ENCODE measurements at places on chromosomes 3 and 15. TPM values are rescaled to one million over a fixed set of nuclear protein-coding genes. Genes with fewer than 3 reads are reported as not detected.

The ITPKA gene
- total RNA-seq = 0.66 TPM

The CELSR3 gene
- 0.71 TPM for total RNA-seq

DNA sequence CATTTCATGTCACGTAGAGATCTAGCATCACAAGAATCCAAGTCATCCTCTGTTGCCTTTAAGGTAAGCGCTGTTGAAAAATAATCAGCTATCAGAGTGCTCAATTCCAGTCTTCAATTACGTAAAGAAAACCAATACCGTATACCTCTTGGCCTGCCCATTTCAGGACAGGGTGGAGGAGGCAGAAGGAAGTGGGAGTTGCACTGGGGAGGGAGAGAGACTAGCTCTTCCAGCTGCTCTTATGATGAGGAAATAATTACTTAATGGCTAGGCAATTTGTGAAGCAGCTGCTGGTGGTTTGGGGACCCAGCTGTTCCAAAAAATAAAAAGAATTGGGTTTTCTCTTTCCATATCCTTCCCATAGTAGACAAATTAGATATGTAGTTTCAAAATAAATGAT lies 365.8 kb upstream of the MCTP2 start:
- no peak overlapping the region for H3K27ac ChIP-seq
- no peak overlapping the region for H3K4me3 ChIP-seq
- no peaks in the 10 kb centered on the region for H3K4me1 ChIP-seq
- no peaks in the 10 kb centered on the region for H3K27me3 ChIP-seq
- H3K36me3 ChIP-seq = no peaks in the 10 kb centered on the region

- no peak overlapping the region for H3K27ac ChIP-seq
- H3K36me3 ChIP-seq = no peaks in the 10 kb centered on the region
- H3K4me1 ChIP-seq = no peaks in the 10 kb centered on the region
- no peak overlapping the region for H3K4me3 ChIP-seq
- H3K27me3 ChIP-seq = no peaks in the 10 kb centered on the region
- no peak for DNase-seq
Observed at GRCh38 chr3:194001-194400, 2.6 kb upstream of the CHL1 start.

- H3K27me3 ChIP-seq = no peaks in the 10 kb centered on the region
- H3K36me3 ChIP-seq = no peaks in the 10 kb centered on the region
- DNase-seq = no peak
- no peak overlapping the region for H3K27ac ChIP-seq
Observed at GRCh38 chr3:71517271-71517791, 66.2 kb downstream of the FOXP1 start.

DNA sequence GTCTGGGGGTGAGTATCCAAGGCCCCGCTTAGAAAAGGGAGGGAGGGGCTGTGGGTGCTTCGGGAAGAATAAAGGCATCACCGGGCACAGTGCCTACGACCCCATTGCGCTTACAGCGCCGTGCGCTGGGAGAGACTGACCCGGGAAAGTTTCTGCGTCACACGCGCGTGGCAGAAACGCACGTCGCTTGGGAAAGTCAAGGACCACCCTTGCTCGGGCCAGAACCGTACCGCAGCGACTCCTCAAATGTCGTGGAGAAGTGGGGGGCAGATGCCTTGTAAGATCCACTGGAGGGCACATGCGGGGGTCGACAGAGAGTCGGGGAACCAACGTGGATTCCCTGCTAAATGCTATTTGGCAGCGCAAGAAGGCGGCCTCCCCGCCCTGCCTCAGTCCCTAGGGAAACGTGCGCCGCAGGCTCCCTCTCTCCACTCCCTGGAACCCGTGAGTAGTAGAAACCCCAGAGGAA lies 2.4 kb downstream of the ADAMTS9 start:
- H3K27ac ChIP-seq = peak overlapping the region; percentile 84

DNA sequence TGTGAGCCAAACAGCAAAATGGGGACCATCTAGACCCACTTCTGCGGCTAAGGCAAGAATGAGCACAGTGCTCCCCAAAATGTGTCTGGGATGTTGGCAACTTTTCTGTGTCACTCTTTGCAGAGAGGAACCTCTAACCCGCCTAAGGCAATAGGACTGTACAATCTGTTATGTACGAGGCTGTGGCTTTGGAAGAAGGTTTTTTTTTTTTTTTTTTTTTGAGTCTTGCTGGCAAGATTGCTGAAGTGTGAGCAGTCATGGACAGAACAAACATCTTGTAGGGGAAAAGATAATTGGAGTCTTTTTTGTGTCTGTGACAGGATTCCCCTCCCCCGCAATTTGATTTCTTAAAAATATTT lies 7.2 kb downstream of the FEZF2 start:
- H3K27me3 ChIP-seq = peaks cover 64% of the 10 kb centered on the region
- no peaks in the 10 kb centered on the region for H3K36me3 ChIP-seq
- no peak for DNase-seq
- H3K4me1 ChIP-seq = no peaks in the 10 kb centered on the region

GRCh38 chr3:29618395-29619282 lies 337.8 kb downstream of the RBMS3 start:
- no peak overlapping the region for H3K27ac ChIP-seq
- H3K4me3 ChIP-seq = no peak overlapping the region
- DNase-seq = peak; percentile 8

- no peaks in the 10 kb centered on the region for H3K27me3 ChIP-seq
- H3K36me3 ChIP-seq = no peaks in the 10 kb centered on the region
- no peaks in the 10 kb centered on the region for H3K4me1 ChIP-seq
- H3K4me3 ChIP-seq = no peak overlapping the region
Observed at GRCh38 chr3:126851934-126852333, 131.0 kb upstream of the PLXNA1 start.

The DNASE1L3 gene
- 0.99 TPM for total RNA-seq

The ATP13A4 gene
- not detected for total RNA-seq

Data from endothelial cell of umbilical vein (primary cell).